A549 treated with AZD2906 at 1 μM for 4 hours (cell line): ENCODE measurements at places on chromosomes 5 and 9. TPM values are rescaled to one million over a fixed set of nuclear protein-coding genes. Genes with fewer than 3 reads are reported as not detected.

Gene NOXA1
- 0.71 to 1.8 TPM (median 1.6 TPM) in 5 replicates for total RNA-seq

Gene FSTL4
- 4.1 to 5.1 TPM (median 4.9 TPM) in 5 replicates for total RNA-seq

Gene IGIP
- total RNA-seq: 0.72 to 1.0 TPM (median 0.89 TPM) in 5 replicates

Gene SLC25A2
- total RNA-seq: not detected in 5 replicates

Gene N4BP3
- total RNA-seq: 0.77 to 1.1 TPM (median 1.0 TPM) in 5 replicates

Gene SPAAR
- total RNA-seq: 0.05 to 0.09 TPM (median 0.06 TPM) in 4 of 5 replicates, not detected in the other

Gene CAVIN4
- 0.32 to 0.48 TPM (median 0.39 TPM) in 5 replicates for total RNA-seq

Gene OLFM1
- 9.1 to 10.9 TPM (median 9.8 TPM) in 5 replicates for total RNA-seq

Gene WNK2
- 4.2 to 7.8 TPM (median 6.0 TPM) in 5 replicates for total RNA-seq

Gene IFNA2
- total RNA-seq: not detected in 5 replicates

Gene CCDC192
- total RNA-seq: not detected in 5 replicates

Gene RNF183
- total RNA-seq: 0.10 to 0.19 TPM in 2 of 5 replicates, not detected in the others

Gene FAM163B
- not detected in 5 replicates for total RNA-seq

Gene TXNDC8
- not detected in 5 replicates for total RNA-seq

Gene TERT
- total RNA-seq: 2.3 to 3.1 TPM (median 2.8 TPM) in 5 replicates

Gene C9
- not detected in 5 replicates for total RNA-seq

Gene SLC26A2
- 46.0 to 63.2 TPM (median 59.8 TPM) in 5 replicates for total RNA-seq

Gene INVS
- total RNA-seq: 7.3 to 10.4 TPM (median 9.1 TPM) in 5 replicates

Gene CCDC183
- total RNA-seq: 0.19 to 0.38 TPM (median 0.28 TPM) in 5 replicates

Gene ECM2
- total RNA-seq: 0.11 to 0.20 TPM (median 0.14 TPM) in 5 replicates

Gene PCDHB12
- total RNA-seq: 0.01 to 0.02 TPM in 2 of 5 replicates, not detected in the others

Gene PCDHGC3
- 5.0 to 6.6 TPM (median 5.7 TPM) in 5 replicates for total RNA-seq

Gene SOX30
- 0.03 TPM in 1 of 5 replicates, not detected in the others for total RNA-seq

Gene IL33
- total RNA-seq: 0.23 to 0.61 TPM (median 0.25 TPM) in 5 replicates

Gene DNAJB5
- 9.5 to 13.6 TPM (median 12.0 TPM) in 5 replicates for total RNA-seq
